Left lung (tissue), 14 donors: ENCODE measurements at places on chromosomes 2 and 18. TPM values are rescaled to one million over a fixed set of nuclear protein-coding genes. Genes with fewer than 3 reads are reported as not detected.
A peak's percentile ranks its signal among the peaks of the same experiment; 100 is the strongest.

DNA sequence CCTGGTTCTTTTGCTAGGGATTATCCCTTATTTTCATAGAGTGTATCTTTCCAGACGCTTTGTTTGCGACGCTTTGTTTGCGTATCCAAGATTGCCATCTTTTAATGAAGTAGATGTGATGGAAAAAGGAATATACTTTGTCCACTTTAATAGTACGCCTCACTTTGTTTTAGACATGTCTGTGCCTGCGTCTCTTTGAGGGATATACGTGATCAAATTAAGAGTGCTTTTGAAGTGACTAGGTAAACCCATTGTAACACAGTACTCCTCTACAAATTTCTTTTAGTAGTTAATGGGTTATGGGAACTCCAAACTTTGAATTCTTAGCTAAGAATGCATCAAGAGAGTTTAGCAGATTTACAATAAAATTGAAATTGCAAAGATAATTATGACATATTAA lies 27.9 kb downstream of the ACSL3 start:
- DNase-seq = no peak

- no peak for DNase-seq
Measured at GRCh38 chr2:203871371-203871983, 3.9 kb downstream of the CTLA4 start.

DNA sequence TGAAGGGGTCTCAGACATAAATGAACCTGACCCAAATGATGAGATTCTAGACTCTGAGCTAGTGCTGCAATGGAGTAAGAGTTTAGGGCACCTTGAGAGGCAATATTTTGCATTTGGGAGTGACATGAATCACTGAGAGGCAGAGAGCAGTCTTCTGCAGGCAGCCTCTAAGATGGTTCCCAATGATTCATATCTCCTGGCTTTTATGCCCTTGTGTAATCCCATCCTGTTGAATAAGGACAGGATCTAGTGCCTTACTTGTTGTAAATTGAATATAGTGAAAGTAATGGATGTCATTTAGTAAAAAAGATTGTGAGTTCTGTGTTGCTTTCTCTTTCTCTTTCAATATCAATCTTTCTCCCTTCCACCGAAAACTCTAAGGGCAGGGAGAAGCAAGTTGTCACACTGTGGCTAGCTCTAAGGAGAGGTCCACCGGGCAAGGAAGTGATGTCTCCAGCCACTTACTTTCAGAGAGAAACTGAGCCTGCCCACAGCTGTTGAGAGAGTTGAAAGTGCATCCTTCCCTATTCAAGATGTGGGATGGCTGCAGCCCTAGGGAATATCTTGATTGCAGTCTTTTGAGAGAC lies 144.7 kb downstream of the TRIB2 start:
- DNase-seq = no peak

DNA sequence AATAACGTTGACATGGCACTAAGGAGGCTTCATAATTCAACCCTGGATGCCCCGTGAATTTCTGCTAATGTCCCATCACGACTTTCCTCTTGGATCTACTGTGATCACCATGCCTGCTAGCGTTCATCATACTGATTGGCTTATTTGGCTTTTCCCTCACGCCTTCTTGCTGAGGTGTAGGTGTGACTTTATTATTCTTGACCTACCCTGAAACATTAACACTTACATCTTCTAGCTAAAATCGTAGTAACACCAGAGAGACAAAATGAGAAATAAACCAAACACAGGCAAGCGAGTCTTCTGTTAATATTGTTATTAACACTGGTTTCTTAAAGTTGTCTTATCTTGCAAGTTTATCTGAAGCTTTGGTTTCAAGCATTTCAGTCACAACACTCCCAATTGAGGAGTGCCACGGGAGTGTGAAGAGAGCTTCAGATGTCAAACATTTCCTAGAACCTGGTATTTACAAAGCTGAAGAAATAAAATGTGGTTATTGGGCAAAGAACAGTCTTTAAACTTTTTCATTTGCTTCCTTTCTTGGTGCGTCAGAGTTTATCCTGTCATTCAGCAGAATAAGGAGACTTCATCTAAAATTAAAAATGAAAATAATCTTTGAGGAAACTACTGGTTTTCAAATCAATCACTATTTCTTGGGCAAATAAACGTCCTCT lies 15.4 kb upstream of the STAT1 start:
- DNase-seq = no peak

GRCh38 chr2:192216336-192216735 lies 21.6 kb upstream of the TMEFF2 start:
- no peak for DNase-seq

GRCh38 chr2:222024932-222025880 lies 273.6 kb downstream of the PAX3 start:
- DNase-seq = no peak

- DNase-seq = peak; percentile 61
Measured at GRCh38 chr2:23404426-23404825, 19.4 kb downstream of the KLHL29 start.

GRCh38 chr2:79596403-79596802 lies 83.6 kb downstream of the CTNNA2 start:
- DNase-seq = no peak

CERKL gene
- 1.3 TPM for total RNA-seq

HES6 gene
- 8.8 TPM for total RNA-seq

ZNF512 gene
- 29.3 TPM for total RNA-seq

CROCC2 gene
- total RNA-seq = 2.3 TPM
